IPS-NIHi11 (cell line): ENCODE measurements at places on chromosomes 7 and 10.
A peak's percentile ranks its signal among the peaks of the same experiment; 100 is the strongest.

DNA sequence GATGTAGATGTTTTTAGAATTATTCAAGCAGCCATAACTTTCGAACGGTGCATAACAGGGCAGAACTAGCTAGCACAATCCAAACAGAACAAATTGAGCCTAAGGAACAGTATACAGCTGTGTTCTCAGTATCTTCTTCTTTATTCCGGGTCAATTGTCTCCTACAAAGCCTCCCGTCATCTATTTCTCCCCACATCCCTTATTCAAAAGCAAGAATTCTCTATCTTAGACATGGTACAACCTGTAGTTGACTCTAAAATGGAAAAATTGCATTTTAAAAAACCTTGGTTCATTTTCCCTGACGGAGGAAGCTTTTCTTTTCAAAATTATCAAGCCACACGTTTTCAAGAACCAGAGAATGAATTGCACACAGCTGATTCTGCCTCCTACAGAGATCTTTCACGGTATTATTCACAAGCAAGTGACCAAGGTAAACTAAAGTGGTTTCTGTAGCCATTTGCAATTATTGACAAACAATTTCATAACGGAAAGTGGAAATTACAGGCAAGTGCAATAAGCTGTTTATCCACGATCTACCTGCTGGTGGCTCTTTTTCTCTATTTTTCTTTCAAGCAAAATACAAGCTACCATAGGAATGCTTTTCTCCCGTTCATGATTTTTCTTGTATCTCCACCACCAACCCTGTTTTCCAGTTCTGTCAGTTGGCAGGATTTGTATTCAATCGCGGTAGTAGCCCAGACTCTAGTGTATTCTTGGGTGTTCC is 2.3 kb downstream of the GRM8 start:
- DNase-seq, result no peak

GRCh38 chr10:77086081-77086480 is 551.5 kb downstream of the KCNMA1 start:
- no peak for DNase-seq

- DNase-seq, result no peak
These were observed 14.8 kb downstream of the TLX1 start for GRCh38 chr10:101145750-101146391.

DNA sequence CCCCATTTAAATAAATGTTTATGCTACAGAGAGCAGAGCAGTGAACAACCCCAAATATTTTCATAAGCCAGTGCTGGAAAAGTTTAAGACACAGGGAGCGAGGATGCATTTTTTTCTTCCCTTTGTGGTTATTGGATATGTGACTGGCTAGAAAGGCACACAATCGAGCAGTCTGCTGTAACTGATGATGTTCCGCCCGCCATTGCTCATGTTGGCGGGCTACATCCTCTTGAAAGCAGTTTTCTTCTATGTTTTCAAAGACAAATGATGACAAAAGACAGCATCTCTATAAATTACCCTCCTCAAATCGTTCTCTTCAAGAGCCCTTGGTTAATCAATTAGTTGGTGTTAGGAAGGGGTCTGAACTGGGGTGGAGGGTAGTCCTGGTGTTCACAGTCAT is 269.8 kb downstream of the SKAP2 start:
- DNase-seq, result no peak

DNA sequence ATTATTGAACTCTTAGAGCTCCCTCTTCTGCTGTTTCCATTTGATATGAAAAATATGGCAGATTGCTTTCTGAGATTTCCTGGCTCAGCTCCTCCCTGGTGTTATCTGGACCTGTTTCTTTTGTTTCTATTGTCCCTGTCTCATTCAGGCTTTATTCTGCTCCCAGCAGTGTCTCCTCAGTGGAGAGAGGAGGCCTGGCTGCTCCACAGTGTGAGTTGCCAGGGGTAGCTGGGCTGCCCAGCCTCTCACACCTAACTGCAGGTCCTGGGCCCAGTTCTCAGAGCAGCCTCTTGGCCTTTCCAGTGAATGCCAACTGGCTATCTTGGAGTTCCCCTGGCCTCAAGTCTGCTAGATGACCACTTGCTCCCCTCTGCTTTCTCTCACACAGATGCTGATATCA is 127.0 kb downstream of the VPS41 start:
- DNase-seq, result peak; percentile 29
